ENCODE measurements at places on chromosomes 3 and 15.

DNA sequence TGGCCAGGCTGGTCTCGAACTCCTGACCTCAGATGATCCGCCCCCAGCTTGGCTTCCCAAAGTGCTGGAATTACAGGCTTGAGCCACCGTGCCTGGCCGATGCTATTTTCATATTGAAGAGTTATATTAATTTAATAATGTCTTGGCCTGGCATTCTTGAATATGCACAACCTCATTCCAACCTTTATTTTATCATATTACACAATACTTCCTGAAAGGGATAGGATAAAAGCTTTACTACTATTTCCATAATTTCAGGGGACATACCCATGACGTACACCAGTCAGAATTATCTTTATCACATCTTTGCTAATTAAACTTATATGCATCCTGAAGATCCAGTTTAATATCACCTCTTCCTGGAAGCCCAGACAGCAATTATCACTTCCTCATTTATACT lies 205.3 kb downstream of the ZIC4 start:
- no peak for DNase-seq

GRCh38 chr15:62416526-62416925 lies 251.4 kb upstream of the C2CD4B start:
- peak; percentile 16 for DNase-seq

DNA sequence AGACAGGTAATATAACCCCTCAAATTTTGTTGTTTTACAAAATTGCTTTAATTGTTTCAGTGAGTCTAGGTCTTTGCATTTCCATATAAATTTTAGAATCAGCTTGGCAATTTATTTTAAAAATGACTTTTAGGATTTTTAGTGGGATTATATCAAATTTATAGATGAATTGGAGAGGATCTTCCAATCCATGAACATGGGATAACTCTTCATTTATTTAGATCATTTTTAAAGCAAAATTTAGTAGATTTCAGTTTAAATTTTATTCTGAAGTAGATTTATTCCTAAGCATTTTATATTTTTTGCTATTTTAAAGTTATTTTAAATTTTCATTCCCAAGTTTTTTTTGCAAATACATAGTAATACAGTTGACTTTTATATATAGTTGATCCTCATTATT lies 58.1 kb upstream of the THSD4 start:
- DNase-seq: no peak

DNA sequence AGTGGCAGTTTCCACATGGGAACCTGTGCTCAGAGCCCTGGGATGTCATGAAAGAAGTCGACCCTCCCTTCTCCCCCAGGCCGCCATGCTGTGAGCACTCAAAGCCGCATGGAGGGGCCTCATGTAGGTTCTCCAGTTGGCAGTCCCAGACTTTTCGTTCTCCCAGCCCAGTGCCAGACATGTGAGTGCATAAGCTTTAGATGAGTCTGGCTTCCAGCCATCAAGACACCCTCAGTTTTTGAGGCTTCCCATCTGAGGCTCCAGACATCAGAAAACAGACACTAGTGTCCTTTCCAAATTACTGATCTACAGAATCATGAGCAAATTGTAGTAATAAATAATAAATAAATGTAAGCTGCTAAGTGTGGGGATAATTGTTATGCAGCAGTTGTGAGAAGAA lies 136.5 kb upstream of the AGBL1 start:
- DNase-seq: no peak

DNA sequence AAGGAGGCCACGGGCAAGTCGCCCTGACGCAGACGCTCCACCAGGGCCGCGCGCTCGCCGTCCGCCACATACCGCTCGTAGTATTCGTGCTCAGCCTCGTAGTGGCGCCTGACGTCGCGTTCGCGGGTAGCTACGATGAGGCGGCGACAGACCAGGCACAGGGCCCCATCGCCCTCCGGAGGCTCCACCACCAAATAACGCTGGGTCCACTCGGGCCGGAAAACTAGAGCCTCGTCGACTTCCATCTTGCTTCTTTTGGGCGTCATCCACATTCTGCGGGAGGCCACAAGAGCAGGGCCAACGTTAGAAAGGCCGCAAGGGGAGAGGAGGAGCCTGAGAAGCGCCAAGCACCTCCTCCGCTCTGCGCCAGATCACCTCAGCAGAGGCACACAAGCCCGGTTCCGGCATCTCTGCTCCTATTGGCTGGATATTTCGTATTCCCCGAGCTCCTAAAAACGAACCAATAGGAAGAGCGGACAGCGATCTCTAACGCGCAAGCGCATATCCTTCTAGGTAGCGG lies at the start of gene EPM2AIP1:
EPM2AIP1 (minus strand) TSS at position 326 of the 520 bp plus-strand sequence; CDS start at position 272, 54 bp downstream.
- no peak for DNase-seq

DNA sequence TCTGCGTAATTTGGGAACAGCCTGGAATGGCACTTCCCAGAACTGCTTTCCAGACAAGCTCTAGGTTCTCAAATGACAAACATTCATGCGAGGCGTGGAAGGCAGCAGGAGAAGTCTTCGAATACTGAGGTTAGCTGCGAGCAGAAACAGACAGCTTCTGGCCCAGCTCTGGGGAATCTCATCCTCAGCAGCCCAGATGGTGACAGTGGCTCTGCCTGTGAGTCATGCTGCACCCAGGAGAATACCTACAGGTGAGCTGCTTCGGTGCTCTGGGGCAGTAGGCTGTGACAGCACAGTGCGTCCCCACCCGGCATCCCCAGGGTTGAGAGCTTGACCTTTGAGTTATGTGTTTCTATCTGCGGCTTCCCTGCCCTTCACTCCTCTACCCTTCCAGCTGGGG lies 258.6 kb downstream of the KLF13 start:
- no peak for DNase-seq

GRCh38 chr15:76190751-76191538 lies 120.3 kb downstream of the ETFA start:
- peak; percentile 76 for DNase-seq

- DNase-seq: peak; percentile 11
Observed at GRCh38 chr3:81352867-81353266, 408.6 kb downstream of the GBE1 start.

DNA sequence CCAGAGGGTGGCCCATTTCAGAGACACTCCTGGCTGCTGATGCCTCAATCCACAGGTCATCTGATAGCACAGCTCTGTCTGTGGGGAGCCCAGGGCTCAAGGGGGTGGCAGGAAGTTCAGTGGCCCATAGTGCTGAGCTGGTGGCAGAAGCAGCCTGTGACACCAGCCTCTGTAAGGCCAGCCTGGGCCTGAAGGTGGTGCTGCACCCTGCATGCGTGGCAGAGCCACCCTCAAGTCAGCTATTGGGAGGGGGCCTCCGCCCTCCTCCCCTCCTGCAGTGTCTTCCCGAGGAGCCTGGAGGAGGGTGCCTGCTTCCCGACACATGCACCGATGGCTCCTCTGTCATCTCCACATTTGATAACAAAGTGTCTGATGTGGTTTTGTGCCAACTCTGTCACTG lies 3.0 kb downstream of the PLA1A start:
- DNase-seq: peak; percentile 31

DNA sequence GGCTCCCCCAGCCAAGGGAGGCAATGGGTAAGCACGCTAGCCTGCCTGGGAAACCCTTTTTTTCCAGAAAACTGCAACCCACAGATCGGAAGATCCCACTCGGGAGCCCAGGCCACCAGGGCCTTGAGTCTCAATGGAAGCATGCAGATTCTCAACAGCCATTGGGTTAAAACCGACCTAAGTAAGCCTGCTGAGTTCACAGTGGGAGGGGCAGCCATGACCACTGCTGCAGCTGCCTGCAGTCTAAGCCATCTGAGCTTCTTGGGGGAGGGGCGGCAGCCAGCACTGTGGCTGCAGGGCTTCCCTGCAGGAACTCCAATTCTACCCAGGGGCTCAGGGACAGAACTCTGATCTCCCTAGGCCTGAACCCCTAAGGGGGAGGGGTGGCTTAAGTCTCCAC lies 82.0 kb downstream of the DPPA2 start:
- DNase-seq: no peak

DNA sequence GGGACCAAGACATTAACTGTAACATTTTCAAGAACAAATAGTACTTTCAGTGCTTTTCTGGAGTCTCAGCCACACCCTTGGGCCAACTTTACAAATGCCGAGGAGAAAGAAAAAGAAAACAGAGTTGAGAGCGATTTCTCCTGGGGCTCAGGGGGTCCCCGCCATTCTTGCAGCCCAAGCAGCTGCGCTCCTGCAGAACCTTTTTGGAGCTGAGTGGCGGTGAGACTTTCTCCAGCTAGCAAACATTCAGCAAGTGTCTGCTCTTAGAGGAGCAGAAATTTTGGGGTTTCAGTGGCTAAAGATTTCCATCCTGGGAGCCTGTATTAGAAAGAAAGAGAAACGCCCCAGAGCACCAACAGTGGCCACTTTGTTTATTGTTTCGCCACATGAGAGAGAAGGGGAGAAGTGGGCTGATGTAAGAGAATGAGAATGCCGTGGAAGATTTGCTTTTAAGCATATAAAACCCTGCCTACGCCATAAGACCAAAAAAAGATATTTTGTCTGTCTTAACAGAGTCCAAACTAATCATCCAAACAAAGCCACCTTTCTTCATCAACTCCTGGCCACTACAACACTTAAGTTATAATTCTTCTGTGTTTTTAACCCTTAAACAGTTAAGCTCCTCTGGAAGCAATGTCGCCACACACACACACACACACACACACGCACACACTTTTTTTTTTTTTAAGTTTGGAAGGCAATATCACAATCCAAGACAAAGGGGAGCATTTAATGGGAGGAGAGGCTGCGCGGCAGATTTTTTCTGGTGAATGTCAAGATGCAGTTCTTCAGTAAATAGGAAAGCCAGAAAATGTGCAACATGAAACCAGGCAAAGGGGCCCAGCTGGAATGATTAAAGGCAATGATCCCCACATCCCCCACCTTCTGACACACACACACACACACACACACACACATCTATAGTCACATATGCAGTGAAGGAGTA lies 19.2 kb downstream of the EID1 start:
- DNase-seq: peak; percentile 70

DNA sequence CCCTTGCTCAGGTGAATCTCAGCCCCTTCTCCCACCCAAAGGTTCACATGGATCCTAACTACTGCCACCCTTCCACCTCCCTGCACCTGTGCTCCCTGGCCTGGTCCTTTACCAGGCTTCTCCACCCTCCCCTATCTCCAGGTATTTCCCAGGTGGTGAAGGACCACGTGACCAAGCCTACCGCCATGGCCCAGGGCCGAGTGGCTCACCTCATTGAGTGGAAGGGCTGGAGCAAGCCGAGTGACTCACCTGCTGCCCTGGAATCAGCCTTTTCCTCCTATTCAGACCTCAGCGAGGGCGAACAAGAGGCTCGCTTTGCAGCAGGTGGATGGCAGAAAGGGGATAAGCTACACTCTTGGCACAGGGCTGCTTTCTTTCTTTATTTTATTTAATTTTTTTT lies 4.5 kb downstream of the FAM131A start:
- no peak for DNase-seq

DNA sequence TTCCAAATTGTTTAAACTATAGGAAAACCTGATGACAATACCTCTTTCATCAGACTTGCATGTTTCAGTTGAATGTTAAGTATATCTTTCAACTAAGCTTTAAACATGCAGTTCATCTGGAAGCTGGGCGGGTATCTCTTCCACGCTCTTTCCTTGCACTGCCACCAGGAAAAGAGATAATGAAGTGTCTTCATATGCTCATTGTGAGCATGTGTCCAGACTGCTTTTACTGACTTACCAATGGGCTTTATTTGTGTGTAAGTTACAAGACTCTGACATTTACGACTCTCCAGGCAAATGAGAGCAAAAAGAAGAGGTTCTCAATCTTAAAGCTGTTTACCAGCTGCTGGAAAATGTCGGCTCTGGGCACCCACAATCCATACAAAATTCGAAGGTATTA lies 52.8 kb downstream of the TMEM212 start:
- no peak for DNase-seq

DNA sequence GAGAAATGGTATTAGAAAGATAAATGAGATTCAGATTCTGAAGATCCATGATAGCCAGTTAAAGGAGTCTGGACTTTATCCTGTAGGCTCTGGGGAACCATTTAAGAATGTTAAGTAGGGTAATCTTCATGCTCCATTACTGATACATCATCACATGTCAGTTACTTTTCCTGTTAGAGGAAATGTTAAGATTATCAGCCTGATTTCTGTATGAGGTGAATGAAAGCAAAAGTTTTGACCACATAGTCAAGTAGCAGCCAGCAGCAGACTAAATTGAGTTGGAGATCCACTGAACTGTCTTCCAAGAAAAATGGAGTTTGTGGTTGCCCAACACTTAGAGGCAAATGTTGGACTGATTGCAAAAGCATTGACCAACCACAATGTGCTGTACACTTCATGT lies 4.7 kb upstream of the COPB2 start:
- no peak for DNase-seq

- peak; percentile 44 for DNase-seq
Observed at GRCh38 chr15:89399238-89400115, 64.9 kb upstream of the POLG start.

GRCh38 chr15:100877551-100877950 lies 2.1 kb upstream of the ALDH1A3 start:
- DNase-seq: no peak

DNA sequence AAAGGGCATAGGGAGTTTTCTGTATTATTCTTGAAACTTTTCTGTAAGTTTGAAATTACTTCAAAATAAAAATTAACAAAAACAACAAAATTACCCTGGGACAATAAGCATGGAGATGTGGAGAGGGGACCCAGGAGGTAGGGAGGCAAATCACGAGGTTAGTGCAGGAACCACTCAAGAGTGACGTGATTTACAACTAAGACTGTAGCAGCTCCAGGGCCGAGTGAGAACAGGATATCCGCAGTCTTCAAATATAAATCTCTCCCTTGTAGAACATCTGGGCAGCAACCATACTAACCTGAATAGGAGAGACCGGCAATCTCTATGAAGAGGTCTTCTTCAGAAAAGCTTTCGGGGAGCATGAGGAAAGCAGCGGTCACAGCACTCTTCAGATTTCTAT lies 17.3 kb downstream of the TAMM41 start:
- DNase-seq: no peak

Data from EH (cell line).